ENCODE measurements at places on chromosomes 5 and 9. TPM values are rescaled to one million over a fixed set of nuclear protein-coding genes. Genes with fewer than 3 reads are reported as not detected.

DNA sequence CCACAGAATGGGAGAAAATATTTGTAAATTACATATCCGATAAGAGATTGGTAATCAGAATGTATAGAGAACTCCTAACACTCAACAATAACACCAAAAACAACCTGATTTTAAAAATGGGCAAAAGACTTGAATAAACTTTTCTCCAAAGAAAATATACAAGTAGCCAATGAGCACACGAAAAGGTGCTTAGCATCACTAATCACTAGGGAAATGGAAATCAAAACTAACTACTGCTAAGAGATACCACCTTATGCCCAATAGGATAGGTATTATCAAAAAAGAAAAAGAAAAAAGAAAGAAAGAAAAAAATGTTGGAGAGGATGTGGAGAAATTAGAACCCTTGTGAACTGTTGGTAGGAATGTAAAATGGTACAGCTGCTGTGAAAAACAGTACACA is 212.1 kb downstream of the TLR4 start:
- no peak for DNase-seq

DNA sequence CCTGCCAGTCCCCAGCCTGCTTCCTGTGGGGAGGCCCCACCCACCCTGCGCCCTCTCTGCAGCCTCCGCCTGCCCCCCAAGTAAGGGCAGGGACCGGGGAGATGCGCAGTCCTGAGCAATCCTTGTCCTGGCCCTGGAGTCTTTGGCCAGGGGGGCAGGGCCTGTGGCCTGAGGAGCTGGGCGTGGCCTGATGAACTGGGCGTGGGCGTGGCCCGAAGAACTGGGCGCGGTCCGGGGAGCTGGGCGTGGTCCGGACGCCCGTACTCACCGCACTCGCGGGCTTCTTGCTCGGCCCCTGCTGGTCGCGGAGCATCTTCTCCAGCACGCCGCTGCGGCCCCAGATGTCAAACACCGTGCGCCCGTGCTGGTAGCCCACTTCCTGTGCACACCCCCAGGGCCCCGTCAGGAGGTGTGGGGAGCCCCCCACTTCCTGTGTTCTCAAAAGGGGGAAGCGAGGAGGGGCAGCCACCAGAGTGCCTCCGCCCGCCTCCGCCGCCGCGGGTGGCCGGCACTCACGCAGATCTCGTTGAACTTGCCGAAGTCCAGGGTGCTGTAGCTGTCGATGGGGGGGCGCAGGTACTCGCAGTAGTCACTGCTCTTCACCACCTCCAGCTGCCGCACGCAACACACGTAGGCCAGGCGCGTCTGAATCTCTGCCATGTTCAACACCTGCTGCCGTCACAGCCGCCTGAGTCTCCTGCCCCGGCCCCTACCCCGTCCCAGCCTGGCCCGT is 2.7 kb upstream of the NSMF start:
- peak; percentile 97 for DNase-seq

- DNase-seq, result no peak
Measured at GRCh38 chr5:125976421-125977000, 446.7 kb upstream of the GRAMD2B start.

CER1 gene
- total RNA-seq, result 1,033 TPM

CAVIN4 gene
- 3.1 TPM for total RNA-seq

IFNE gene
- total RNA-seq, result not detected

DNA sequence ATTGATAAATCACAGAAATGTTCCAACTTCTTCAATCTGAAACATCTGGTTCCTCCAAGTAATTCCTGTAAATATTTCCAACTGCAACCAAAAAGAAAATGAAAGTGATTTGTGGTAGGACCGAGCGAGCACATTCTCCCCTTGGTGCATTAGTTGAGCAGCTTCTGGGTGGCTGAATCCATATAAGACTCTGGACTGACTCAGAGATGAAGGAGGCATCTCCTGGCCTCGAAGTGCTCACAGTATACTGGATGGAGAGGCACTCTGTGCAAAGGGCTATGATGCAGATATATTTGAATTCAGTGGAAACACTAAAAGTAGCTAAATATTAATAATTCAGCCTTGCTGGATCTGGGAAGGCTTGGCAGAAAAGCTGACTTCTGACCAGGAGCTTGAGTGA is 265.0 kb downstream of the MARCHF11 start:
- no peak for DNase-seq

Data from H7 (cell line).